ENCODE measurements at places on chromosomes 3 and 15.

GRCh38 chr3:162021206-162021605 lies 524.6 kb downstream of the OTOL1 start:
- no peak for DNase-seq

- no peak for DNase-seq
Measured at GRCh38 chr3:133894353-133895207, 1.1 kb downstream of the RAB6B start.

DNA sequence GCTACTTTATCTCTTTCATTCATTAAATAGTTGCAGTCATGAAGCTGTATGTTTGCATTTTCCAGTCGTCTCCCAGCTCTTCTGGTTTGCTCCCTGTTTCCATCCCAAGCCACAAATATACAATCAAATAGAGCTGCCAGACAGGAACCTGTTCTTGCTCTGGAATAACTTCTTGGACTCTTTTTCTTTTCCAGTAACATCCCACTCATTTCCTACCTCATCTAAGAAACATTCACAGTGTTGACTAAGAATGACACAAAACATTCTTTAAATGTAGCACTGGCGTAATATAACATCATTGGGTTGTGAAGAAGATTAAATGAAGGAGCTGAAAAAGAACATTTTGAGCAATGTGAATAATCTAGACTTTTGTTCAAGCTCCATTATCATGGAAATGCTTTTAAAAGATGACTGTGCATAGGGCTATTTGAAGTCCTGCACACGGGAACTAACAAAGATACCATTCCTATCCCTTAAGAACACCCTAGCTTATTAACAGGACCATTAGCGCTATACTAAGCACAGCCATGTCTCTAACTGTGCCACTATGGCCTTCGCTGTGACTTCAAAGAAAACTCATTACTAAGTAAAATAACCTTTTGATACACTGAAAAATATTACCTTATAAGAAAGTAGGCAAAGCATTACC lies 574.0 kb downstream of the NAALADL2 start:
- DNase-seq = no peak

- no peak for DNase-seq
Measured at GRCh38 chr3:188841906-188842305, 329.9 kb upstream of the TPRG1 start.

- no peak for DNase-seq
Measured at GRCh38 chr3:188330138-188330537, 176.2 kb downstream of the LPP start.

DNA sequence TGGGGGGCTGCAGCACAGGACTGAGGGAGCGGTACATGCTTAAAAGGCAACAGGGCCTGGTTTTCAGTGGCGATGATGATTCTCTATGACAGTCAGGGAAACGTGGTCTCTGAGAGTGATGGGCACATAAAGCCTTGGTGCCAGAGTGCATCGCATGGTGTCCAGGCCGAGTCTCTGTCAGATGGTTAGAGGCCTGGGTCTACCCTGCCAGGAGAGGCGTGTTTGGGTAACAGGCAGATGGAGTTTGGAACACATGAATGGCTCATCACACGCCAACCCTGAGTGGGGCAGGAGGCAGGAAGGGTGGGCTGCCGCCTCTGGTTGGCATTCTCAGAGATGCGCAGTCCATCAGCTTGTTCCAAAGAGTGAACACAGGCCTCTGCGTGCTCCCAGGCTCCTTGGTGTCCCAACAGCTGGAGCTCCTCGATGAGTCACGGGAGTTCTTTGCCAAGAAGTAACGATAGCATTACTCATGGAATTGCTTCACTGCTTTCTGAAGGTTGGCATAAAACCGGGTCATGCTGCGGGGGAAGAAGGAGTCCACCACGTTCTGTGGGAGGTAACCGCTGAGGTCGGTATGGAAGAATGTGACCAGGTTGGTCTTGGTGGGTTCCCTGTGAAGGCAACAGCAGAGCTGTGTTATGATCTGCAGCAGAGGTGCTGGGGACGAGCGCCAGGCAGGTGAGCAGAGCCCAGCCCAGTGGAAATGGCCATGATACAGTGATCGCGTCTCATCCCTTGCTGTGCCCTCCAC lies 11.0 kb downstream of the STARD5 start:
- DNase-seq = no peak

GRCh38 chr3:191336833-191337232 lies 6.5 kb upstream of the UTS2B start:
- DNase-seq = no peak

DNA sequence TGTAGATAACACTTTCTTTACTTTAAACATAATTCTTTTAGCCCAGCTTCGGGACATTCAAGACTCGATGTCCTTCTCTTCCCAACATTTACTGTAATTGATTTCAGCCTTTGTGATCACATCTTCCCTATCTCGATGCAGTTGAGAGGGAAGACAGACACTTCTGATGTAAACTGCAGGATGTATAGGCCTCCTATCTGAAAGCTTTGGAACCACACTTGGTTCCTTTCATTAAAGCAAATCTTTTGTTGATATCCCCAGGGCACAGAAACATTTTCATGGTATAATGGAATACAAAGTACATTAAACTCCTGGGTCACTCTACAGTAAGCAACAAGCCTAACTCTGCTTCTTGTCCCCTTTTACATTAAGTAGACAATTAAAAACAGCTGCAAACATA lies 6.4 kb downstream of the GRM7 start:
- DNase-seq = no peak

- no peak for DNase-seq
Measured at GRCh38 chr3:165491487-165491886, 295.3 kb upstream of the SLITRK3 start.

DNA sequence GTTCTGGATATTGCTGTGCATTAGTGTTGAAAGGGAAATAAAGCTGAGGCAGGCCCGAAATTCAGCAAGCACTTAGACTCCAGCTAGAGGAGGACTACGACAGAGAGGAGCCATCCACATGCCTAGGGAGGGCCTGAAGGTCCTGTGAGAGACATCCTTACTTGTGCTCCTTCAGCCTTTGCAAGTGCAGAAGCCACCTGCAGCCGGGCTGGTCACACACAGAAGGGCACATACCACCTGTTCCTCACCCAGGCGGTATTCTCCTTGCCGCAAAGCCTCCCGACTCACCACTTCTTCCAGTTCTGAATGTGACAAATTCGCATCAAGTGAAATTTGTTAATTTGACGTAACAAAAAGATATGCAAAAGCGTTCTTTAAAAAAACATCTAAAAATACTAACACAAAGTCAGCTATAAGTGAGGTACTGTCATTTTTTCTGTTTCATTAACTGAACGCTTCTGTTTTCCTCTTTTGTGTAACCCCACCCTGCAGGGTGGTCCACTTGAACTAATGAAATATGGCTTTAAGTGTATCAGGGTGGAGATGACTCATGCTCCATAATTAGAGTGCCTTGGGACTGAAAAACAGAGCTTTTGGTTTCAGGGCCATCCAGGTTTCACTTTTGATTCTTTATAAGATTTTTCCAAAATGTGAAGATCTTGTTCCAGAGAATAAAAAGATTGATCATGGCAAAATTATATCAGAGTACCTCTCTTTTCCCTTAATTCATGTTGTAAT lies 467.9 kb upstream of the ATP11B start:
- DNase-seq = no peak
